Fibroblast of lung (primary cell): ENCODE measurements at places on chromosomes 16 and 17. TPM values are rescaled to one million over a fixed set of nuclear protein-coding genes. Genes with fewer than 3 reads are reported as not detected.

Gene TMC8
- not detected in 2 replicates for total RNA-seq

Gene KCNH4
- total RNA-seq: not detected in 2 replicates

DNA sequence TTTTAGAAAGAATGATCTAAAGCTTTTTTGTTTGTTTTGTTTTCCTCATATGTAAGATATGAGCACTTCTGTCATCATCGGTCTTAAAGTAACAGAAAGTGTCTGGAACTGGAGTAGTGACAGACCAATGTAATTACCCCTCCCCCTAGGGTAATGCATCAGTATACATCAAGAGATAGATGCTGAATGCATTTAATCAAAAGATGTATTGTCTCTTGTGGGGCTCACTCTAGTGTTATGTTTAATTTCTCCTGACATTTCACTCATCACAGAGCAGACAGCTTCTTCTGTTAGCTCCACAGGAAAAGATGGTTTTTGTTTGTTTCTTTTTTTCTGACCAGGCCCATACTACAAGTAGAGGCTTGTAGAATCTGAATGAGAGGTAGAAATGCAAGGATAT lies 168.7 kb upstream of the C17orf78 start:
- no peak for DNase-seq

- DNase-seq: no peak
These were observed 59.4 kb downstream of the TMEM114 start for GRCh38 chr16:8530752-8531384.

Gene GRAP
- total RNA-seq: under 0.01 TPM in 1 of 2 replicates, not detected in the other

Gene ITGB4
- 0.17 and 0.26 TPM in 2 replicates for total RNA-seq

Gene CDH1
- total RNA-seq: under 0.01 TPM in 1 of 2 replicates, not detected in the other

DNA sequence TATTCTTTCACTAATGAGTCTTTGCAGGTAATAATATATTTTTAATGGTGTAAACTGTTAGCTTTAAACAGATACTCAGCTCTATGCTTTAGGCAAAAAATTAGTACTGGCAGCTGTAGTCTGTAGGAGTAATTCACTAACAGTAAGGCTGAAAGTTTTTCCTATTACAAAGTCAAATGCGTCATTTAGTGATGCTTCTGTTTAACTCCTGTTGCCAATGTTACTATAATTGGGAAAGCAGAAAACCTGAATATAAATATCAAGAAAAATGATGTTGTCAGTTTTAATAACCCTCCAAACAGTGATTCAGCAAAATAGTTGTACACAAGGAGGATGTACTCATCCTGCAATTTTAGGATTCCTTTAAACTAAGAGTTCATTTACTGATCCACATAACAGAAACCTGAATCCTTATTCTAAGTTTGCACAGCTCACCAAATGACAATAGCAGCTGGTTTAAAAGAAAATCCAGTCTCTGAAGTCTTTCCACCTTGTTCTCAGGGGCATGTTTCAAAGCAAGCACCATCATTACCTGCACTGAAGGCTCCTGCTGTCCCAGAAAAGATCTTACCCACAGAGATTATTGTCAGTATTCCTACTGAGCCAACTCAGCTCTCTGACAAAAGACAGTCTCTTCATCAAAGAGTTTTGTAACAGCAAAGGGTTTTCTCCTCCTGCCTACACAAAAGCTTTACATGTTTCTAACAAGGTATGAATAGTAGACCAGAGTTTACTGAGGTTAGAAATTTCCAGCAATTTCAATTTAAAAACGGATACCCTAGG lies 4.2 kb downstream of the CDR2 start:
- peak; percentile 76 for DNase-seq
